ENCODE measurements at places on chromosomes 3 and 15. TPM values are rescaled to one million over a fixed set of nuclear protein-coding genes. Genes with fewer than 3 reads are reported as not detected.

The OXTR gene
- 1.5 TPM for total RNA-seq

DNA sequence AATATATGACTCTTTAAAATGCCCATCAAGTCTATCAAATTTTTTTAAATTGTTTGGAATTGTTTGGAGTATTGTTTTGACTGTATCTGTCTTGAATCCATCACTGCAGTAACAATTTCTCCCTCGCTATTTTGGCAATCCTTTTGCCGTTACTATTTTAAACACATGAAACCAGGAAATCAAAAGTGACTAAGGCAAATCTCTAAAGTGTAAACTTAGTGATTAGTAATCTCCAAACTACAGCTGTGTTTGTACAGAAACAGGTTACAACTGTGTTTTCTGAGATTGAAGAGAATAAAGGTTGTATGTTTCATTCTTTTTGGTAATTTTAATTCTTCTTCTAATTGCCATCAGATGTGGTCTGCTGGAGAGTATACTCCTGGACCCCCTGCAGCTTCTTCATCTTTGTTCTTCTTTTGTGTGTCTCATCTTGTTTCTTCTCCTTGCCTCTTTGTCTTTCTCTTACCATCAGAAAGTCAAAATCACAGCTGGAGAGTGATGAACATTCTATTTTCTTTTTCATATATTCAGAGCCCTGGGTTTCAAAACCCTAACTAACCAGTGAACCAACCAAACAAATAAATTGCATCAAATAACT is 465.4 kb downstream of the RBMS3 start:
- DNase-seq: no peak

The ITIH3 gene
- 0.03 TPM for total RNA-seq

The UBAP1L gene
- 0.37 TPM for total RNA-seq

DNA sequence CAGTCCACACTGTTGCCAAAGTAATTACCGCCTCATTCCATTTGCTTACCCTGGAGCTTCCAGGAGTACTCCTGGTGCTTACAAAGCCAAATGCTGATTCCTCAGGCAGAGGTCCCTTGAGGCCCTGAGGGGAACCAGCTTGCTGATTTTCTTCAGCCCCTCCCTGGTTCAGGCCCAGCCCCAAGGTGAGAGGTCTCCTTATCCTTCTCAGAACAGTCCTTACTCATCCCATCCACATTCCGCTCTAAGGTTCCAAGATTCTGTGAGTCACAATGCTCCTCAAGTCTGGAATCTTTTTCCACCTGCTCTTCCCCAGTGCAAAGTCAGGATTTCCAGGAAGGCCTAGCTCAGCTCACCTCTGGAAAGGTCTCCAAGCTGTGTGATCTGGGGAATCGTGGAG is 1.8 kb upstream of the ATP10A start:
- DNase-seq: peak; percentile 54

DNA sequence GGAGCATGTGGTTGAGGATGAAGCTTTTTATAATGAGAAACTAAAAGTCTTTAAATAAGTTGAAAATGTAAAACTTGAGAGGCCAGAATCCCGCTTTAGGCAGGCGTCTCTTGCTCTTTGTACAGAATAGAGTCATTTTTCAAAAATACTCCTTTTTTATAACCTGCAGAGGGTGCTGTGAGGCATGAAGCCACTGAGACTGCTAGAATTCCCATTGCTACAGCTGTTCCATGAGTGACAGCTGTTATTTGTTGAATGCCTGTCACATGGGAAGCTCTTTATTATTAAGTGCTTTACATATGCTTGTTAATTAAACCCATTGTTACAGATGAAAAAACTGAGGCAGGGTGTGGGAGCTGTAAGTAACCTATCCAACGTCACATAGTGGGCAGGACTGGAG is 18.5 kb downstream of the MINAR1 start:
- no peak for DNase-seq

DNA sequence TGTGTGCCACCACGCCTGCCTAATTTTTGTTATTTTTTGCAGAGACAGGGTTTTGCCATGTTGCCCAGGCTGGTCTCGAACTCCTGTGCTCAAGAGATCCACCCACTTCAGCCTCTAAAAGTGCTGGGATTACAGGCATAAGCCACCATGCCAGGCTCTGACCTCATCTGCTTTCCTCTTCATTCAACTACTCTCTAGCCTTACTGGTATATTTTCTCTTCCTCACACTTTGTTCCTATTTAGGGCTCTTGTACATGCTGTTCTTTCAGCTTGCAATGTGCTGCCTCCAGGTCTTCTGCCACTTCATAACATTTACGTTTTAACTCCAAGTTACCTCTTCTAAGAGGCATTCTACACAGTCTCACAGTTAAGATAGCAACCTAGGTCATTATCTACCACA is 34.9 kb downstream of the PIK3CB start:
- DNase-seq: no peak

- DNase-seq: peak; percentile 34
Observed at GRCh38 chr3:62201438-62202035, 171.8 kb downstream of the FEZF2 start.

DNA sequence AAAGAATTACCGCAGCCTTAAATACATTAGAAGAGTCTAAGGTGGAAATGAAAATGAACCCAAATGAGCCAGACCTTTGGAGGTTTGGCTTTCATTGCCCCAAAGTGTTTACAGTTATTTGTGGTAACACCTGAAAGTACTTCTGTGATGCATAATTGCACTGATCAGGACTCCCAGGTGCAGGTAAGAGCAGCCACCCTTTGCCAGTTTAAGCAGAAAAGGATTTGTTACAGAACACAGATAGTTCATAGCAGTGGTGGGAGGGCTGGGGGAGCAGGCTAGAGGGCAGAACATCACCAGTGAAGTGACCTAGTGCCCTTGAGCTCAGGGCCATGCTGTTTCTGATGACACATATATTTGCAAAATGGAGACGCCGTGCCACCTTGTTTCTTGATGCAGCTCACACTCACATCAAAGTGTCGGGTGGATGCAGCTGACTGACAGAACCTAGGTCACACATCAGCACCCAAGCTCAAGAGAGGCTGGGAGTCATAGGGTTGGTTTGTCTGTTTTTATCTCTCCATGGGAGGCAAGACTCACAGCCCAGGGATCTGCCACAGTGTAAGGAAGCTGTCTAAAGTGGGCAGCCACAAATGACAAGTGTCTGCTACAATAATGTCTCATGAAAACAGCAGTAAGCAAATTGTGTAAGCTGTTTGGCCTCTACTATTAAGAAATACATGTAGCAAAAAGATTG is 49.1 kb downstream of the NEK11 start:
- DNase-seq: no peak

DNA sequence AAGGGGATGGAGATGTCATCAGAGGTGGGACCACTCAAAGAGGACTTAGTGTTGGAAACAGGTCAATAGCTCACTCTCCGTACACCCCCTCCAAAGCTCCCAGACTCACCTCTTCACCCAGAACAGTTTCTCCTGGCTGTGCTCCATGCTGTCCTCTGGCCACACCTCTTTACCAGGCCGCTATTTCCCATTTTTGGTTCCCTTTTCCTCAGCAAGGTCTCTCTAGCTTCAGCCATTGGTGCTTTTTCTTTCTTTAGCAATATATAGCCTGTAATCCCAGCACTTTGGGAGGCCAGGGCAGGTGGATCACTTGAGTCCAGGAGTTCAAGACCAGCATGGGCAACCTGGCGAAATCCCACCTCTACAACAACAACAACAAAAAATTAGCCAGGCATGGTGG is 123.6 kb upstream of the SMAD3 start:
- DNase-seq: no peak

GRCh38 chr3:43885908-43886618 is 195.3 kb downstream of the ABHD5 start:
- DNase-seq: no peak

GRCh38 chr15:42731461-42731860 is 5.5 kb downstream of the CDAN1 start:
- no peak for DNase-seq

DNA sequence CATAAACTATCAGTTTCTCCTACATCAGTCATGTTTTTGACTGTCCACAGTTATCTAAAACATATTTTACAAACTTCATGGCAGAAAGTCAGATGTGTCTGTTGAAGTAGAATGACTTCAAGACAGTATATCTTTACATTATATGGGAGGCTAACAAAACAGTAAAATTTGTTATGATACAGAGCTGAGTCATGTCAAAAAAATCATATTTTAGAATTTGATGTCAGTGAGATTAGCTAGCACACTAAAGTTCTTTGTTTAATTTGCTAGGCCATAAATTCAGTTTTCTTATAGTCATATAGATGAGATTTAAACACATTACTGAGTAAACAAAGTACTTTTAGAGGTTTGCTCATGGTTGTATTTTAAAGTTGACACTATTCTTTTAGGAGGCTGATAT is 80.3 kb upstream of the IGSF10 start:
- no peak for DNase-seq

- DNase-seq: no peak
Observed at GRCh38 chr15:60386615-60387014, 11.2 kb downstream of the ANXA2 start.

DNA sequence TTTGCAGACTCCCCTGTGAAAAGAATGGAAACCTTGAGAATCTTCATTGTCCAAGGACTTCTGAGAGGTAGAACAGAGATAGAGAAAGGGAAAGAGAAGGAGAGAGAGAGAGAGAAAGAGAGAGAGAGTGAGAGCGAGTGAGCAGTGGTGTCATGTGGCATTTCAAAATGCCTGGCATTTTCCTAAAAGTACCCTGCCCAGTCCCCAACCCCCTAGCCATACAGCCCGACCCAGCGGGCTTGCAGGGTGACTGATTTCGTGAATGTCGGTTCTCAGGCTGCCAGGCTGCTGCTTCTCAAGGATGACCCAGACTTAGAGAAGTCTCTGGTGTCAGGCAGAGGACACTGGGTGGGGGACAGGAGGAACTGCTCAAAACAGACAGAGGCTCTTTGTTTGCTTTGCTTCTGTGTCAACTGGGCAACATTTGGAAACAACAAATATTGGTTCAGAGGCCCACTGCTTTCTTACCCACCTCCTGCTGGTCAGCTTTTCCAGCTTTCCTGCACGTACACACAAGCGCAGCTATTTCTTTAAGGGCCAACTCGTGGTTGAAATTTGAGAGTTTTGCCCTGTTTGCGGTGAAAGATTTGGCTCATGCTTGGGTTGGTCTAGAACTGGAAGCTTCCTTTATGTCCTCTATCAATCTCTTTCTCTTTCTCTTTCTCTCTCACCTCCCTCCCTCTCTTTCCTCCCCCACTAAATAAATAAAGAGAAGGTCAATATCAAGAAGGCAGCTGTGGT is 3.7 kb upstream of the TF start:
- DNase-seq: peak; percentile 74

The LHFPL4 gene
- total RNA-seq: not detected

DNA sequence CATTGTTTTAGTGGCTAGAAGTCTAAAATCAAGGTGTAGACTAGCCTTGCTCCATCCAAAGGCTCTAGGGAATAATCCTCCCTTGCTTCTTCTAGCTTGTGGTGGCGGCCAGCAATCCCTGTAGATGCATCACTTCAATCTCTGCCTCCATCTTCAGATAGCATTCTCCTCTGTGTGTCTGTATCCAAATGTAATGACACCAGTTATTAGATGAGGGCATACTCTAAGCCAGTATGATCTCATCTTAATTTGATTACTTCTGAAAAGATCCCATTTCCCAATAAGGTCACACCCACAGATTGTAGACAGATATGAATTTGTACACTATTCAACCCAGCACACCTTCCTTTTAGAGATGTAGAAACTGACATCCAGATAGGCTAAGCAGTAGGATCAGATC is 334.5 kb upstream of the KCNMB2 start:
- no peak for DNase-seq

DNA sequence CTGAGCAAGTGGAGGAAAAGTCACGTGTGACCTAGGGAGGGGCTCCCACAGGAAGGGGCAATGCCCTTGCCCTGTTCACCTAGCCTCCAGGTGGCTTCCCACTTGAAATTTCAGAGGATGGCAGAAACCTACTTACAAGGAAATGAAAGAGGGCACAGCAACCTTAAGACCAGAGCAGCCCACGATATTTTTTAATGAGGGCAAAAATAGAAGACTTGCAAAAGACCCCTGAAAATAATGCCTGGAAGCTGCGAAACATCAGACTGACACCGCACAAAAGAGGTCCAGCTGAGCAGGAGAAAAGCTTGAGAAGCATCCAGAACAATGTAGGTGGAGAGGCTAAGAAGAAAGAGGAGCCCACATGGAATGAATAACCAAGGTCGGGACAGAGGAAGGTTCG is 66.1 kb downstream of the KLF15 start:
- no peak for DNase-seq

GRCh38 chr3:36483709-36484108 is 103.4 kb downstream of the STAC start:
- DNase-seq: no peak

- no peak for DNase-seq
Observed at GRCh38 chr15:77695548-77695947, 62.8 kb upstream of the LINGO1 start.

GRCh38 chr3:124791639-124792151 is 61.4 kb downstream of the UMPS start:
- DNase-seq: peak; percentile 93

Measured in HT1080 (cell line).